Activated T-cell treated with anti-CD3 and anti-CD28 coated beads, Interleukin-2, amount 50 U/mL, for 4 hours (primary cell): ENCODE measurements at places on chromosomes 1 and 21. TPM values are rescaled to one million over a fixed set of nuclear protein-coding genes. Genes with fewer than 3 reads are reported as not detected.

DNA sequence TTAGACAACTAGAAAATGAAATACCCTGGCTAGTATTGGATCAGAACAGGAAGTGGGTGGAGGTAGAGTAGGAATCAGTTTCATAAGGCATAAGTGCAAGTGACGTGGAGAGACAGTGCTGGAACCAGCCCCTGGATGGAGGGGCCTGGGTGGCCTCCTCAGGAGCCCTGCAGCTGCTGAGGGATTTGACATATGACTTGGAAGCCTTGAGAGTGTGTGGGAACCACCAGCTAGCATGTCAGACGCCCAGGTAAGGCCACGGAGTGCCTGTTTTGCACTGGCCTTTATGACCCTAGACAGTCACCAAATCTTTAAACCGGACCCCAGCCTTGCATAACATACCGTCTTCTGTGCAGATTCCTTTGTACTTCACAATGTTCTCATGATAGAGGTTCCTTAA, 94.4 kb downstream of the RAVER2 start:
- DNase-seq, result no peak

TSSK3 gene
- 0.71 TPM for total RNA-seq

- no peak for DNase-seq
These were observed 53.4 kb downstream of the MACO1 start for GRCh38 chr1:25484096-25484495.

GRCh38 chr1:13517193-13517812, 3.5 kb upstream of the LRRC38 start:
- no peak for DNase-seq

ZNF648 gene
- total RNA-seq, result not detected

GRCh38 chr1:45802343-45803298, 791 bp upstream of the MAST2 start:
- no peak for DNase-seq

- DNase-seq, result no peak
These were observed 1.6 kb downstream of the KDM1A start for GRCh38 chr1:23020706-23021405.

DNA sequence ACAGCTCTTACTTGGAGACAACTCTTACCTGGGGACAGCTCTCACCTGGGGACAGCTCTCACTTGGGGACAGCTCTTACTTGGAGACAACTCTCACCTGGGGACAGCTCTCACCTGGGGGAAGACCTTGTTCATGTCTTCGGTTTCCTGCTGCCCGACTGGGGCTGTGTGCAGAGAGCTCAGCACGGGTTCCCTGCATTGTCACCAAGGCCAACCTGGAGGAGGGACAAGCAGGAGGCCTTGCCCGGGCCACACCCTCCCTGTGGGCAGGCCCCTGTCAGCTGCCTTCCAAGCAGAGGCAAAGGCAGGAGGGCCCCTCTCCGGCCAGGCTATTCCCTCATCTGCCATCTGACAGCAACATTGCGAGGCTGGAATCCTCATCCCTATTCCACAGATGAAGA, at the start of gene LDLRAD1:
Gene LDLRAD1 (minus strand): TSS at position 208 of the 400 bp plus-strand sequence. CDS start 74 bp downstream, at position 134.
- DNase-seq, result no peak

GRCh38 chr21:41110161-41110560, 57.8 kb upstream of the BACE2 start:
- DNase-seq, result no peak

RPTN gene
- not detected for total RNA-seq

ARMH1 gene
- 29.4 TPM for total RNA-seq

- no peak for DNase-seq
These were observed 768.4 kb downstream of the LTN1 start for GRCh38 chr21:28224191-28224726.

PTGFR gene
- total RNA-seq, result not detected

- no peak for DNase-seq
These were observed 33.4 kb downstream of the IFI44 start for GRCh38 chr1:78683079-78683478.

GRCh38 chr21:38830671-38831525, 25.2 kb downstream of the ETS2 start:
- DNase-seq, result no peak

DNA sequence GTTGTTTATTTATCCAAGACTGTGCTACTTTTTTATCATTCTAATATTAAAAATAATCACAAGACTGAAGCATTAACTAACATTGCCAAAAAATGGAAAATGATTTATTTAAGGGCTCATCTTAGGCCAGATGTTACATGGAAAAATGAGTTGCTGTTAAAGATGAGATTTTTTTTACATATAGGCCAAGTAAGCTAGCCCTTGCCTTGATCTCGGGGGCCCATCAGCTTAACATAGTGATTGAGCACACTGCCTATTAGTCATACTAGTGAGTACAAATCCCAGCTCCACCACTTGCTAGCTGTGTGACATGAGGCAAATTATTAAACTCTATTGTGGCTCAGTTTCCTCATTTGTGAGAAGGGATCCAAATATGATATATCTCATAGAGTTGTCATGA, 275.9 kb upstream of the SNX7 start:
- no peak for DNase-seq

- no peak for DNase-seq
These were observed 13.5 kb downstream of the TNFSF4 start for GRCh38 chr1:173193639-173194038.

GRCh38 chr1:182676274-182676673, 8.1 kb downstream of the RGS8 start:
- no peak for DNase-seq

OPRD1 gene
- not detected for total RNA-seq

GRCh38 chr1:70842562-70842961, 205.1 kb downstream of the PTGER3 start:
- no peak for DNase-seq

- no peak for DNase-seq
These were observed 90.0 kb downstream of the ASH1L start for GRCh38 chr1:155472491-155473083.
